ENCODE measurements at places on chromosomes 12 and 14. TPM values are rescaled to one million over a fixed set of nuclear protein-coding genes. Genes with fewer than 3 reads are reported as not detected.

UNC79 gene
- under 0.01 TPM for total RNA-seq

TAS2R19 gene
- total RNA-seq, result 4.0 TPM

RPAP3 gene
- 14.0 TPM for total RNA-seq

GSKIP gene
- total RNA-seq, result 46.4 TPM

SRGAP1 gene
- 4.0 TPM for total RNA-seq

SOAT2 gene
- not detected for total RNA-seq

ZDHHC22 gene
- total RNA-seq, result not detected

NEUROD4 gene
- total RNA-seq, result not detected

MSI1 gene
- not detected for total RNA-seq

All from epithelial cell of umbilical artery (primary cell).